NCI-H1417 (cell line): ENCODE measurements at places on chromosomes 13 and 19.

- DNase-seq: no peak
Measured at GRCh38 chr19:5964816-5965565, 12.9 kb downstream of the RANBP3 start.

GRCh38 chr19:46732966-46733689, 12.7 kb upstream of the FKRP start:
- no peak for DNase-seq

DNA sequence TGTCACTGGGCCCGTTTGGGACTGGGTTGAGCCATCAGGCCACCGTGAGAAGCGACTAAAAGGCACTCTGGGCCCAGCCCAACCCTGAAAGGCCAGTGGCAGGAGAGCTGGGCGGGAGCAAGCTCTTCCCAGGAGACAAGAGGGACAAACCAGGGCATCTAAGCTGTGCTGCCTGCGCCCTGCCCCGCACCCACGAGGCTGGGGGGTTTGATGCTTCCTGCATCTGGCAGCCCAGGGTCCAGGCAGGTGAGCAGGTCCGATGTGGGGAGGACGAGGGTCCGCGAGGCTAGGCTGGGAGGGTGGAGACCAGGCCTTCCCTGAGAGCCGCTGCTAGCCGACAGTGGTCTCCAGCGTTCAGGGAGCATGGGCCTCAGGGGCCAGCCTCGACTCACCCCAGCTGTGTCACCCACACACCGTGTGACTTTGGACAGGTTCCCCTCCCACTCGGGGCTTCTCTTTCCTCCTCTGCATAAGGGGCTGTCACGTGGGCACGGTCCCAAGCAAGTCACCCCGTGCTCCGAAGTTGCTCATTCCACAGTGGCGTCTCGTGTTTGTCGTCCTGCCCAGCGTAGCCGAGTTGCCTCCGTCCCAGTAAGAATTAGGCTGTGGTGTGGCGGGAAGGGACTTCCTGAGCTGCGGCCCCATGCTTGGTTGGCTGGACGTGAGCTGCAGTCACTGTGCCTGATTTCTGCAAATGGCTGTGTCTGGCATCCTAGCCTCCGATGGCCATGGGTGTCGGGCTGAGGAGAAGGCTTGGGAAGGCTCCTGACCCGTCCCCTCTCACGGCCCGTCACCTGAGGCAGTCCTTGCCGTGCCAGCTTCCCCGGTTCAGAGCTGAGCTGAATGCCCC, 15.8 kb downstream of the PLIN4 start:
- DNase-seq: no peak

- DNase-seq: no peak
Measured at GRCh38 chr19:14826006-14826405, 9.0 kb downstream of the OR7A5 start.

GRCh38 chr13:39269411-39269810, 231.2 kb downstream of the NHLRC3 start:
- DNase-seq: no peak

DNA sequence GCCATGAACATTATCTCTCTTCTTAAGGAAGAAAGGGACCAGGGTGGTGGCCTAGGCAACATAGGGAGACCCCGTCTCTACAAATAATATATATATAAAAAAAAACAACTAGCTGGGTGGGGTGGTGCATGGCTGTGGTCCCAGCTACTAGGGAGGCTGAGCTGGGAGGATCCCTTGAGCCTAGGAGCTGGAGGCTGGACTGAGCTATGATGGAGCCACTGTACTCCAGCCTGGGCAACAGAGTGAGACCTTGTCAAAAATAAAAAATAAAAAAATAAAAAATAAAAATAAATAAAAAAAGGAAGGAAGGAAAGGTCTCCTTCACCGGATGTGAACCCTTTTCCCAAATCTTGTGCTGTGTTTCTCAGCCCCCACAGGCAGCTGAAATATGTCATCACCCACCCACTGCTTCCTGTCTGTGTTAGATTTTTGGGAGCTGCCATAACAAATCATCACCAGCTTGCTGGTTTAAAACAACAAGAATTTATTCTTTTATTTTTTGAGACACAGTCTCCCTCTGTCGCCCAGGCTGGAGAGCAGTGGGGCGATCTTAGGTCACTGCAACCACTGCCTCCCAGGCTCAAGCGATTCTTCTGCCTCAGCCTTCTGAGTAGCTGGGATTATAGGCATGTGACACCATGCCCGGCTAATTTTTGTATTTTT, 9.5 kb upstream of the TSPAN16 start:
- no peak for DNase-seq

DNA sequence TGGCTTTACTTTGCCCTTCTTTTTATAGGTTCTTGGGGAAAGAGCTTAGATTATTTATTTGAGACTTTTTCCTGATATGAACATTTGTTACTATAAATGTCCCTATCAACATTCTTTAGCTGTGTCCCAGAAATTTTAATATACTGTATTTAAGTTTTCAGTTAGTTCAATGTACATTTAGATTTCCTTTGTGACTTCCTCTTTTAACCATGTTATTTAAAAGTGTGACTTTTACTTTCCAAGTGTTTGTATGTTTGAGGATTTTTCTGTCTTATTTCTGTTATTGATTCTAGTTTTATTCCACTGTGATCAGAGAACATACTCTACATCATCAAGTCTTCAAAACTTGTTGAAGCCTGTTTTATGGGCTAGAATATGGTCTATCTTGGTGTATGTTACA, 72.7 kb upstream of the SPRY2 start:
- no peak for DNase-seq

DNA sequence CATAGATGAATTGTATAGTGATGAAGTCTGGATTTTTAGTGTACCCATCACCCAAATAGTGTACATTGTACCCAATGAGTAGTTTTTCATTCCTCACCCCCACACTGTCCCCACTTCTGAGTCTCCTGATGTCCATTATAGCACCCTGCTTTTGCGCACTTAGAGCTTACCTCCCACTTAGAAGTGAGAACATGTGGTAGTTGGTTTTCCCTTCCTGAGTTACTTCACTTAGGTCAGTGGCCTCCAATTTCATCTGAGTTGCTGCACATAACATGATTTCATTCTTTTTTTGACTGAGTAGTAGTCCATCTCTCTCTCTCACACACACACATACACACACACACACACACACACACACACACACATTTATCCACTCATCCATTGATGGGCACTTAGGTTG, 43.2 kb upstream of the ALOX5AP start:
- no peak for DNase-seq

GRCh38 chr13:33125821-33126570, 109.8 kb downstream of the KL start:
- no peak for DNase-seq

GRCh38 chr13:23743278-23744076, 145.7 kb downstream of the MIPEP start:
- DNase-seq: peak; percentile 1

- DNase-seq: no peak
Measured at GRCh38 chr19:56341948-56342347, 27.3 kb upstream of the ZSCAN5A start.

- DNase-seq: no peak
Measured at GRCh38 chr19:33266974-33267484, 35.3 kb downstream of the CEBPA start.

DNA sequence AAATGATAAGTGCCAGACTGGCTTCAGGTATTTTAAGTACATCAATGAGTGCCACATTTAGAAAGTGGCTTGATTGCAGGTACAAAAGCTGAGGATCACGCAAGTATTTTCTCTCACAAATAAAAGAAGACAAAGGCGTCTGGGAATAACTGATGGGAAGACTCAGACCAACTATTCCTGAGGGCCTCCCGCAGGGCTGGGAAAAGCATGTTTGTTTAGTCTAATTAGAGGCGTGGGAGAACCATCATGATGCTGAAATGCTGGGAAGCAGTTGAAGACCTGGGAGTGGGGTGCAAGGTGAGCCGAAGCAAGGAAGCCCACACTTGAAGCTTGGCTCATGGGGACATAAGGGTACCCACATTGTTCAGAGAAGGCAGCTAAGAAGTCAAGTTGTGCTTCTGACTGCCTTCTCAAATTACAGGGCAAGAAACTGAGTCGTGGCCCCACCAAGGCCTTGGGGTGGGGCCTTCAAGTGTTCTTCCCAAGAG, 536.0 kb downstream of the MYO16 start:
- no peak for DNase-seq

DNA sequence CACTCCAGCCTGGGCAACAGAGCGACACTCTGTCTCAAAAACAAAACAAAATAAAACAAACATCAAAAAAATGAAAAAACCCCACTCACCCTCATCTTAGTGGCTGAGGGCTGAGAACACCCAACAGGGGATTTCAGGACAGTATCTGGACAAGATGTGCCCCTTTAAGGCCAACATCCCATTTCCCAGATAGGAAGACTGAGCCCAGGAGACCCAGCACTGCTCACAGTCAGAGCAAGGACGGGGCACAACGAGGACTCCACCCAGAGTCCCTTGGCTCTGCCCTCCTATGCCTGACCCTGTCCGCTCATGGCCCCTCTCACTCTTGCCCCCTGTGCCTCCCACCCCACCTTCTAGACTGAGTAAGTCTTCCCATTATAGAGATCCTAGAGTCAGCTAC, 52.9 kb upstream of the CYP4F8 start:
- no peak for DNase-seq

DNA sequence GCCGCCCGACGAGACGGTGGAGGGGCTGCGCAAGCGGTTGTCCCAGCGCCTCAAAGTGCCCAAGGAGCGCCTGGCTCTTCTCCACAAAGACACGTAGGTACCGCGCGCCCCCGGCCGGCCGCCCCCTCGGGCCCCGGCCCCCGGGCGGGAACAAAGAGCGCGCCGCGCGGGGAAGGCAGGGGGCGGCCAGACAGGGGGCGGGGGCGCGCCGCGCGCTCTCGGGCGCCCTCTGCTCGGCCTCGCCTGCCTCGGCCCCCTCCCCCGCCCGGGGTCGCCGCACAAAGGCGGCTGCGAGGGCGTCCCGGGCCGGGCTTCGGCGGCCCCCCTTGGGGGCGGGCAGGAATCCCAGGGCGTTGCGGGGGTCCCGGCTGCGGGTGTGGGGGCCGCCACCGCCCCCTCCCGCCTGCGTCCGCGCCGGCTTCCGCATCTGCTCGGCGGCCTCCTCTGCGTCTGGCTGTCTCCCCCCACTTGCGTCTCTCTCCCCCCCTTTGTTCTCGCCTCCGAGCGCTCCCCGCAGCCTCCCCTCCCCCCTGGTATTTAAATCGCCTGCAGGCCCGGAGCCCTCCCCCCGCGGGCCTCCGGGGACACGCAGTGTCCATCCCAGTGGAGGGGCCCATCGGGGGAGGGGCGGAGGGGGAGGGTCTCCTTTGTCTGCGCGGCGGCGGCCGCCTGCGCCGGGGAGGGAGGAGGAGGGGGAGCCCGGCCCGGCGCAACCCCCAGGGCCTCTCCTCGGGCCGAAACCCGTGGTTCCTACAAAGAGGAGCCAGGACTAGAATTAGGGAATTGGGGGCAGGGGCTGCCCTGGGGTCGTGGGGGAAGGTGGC, 2.3 kb downstream of the MIDN start:
- DNase-seq: peak; percentile 96

GRCh38 chr13:76027131-76027530, 391.0 kb downstream of the LMO7 start:
- no peak for DNase-seq

- DNase-seq: no peak
Measured at GRCh38 chr19:46025835-46026234, 3.0 kb upstream of the PGLYRP1 start.

DNA sequence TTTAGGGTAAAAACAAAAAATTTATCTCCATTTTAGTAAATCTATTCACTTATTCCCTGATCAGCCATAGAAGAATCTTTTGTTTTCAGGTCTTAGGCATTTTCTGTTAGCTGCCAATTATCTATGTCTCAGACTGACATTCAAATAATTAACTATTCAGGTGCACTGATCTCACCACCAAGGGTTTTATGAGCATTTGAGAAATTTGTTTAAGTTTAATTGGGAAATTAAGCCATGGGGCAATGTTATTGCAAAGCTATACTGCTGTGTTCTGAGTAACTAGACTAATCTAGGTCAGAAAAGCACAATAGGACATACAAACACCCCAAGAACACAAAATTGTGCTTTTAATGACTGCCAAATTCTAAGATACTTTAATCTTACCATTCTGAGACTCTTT, 210.7 kb upstream of the EDNRB start:
- no peak for DNase-seq

DNA sequence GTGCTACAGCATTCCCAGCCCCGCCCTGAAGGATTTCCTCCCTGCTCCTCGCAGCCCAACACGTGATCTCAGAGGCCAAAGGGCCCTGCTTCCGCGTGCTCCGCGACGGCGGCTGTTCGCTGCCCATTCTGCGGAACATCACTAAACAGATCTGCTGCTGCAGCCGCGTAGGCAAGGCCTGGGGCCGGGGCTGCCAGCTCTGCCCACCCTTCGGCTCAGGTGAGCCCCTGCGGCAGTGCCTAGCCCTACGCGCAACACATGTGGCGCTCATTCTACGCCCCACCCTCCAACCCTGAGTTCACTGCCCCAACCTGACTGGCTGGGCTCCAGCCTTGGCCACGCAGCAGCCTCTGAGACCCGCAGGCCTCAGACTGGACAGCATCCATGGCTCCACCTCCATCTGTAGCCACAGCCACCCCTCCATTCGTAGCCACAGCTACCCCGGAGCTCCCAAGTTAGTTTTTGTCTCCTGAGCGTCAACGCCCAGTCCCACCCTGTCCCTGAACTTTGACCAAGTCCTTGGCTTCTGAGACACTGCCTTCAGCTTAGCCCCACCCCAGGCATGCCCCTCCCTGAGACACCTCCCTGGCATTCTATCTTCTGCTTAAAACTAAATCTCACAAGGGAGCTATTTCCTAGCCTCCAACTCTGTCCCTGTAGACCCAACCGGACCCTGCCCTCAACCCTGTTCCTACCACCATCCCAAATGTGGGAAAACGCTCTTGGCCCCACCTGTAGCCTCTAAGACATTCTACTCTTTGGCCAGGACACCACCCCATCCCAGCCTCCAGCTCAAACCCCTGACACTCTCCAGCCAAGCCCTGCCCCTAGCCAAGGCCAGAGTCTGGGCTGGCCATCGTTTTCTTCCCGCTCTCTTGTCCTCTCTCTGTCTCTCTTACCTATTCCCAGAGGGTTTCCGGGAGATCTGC, 6.4 kb downstream of the LTBP4 start:
- no peak for DNase-seq

DNA sequence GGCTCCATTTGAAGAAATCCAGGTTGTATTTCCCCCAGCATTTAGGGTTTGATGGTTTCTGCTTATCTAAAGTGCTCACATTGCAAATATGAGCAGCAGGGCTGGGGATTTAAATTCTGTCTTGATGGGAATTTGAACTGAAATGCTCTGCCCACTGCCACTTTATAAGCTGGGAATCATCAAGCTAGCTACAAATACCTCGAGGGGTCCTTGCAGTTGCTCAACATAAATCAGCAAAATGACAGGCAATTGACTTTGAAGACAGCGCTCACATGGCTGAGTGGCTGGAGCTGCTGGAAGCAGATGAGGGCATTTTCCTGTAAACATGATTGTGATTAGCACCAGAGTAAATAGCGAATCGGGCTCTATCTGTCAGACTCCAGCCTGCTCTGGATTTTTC, 39.4 kb upstream of the MEDAG start:
- DNase-seq: peak; percentile 59

- DNase-seq: no peak
Measured at GRCh38 chr19:31906111-31906871, 439.1 kb upstream of the ZNF507 start.

- no peak for DNase-seq
Measured at GRCh38 chr13:43629691-43630480, 156.9 kb downstream of the ENOX1 start.
